Stimulated activated CD4-positive, alpha-beta T cell treated with anti-CD3 and anti-CD28 coated beads, Interleukin-12 subunit alpha, Interleukin-12 subunit beta, amount 100 ng/mL, for 24 hours (primary cell): ENCODE measurements at places on chromosomes 7 and 10.

DNA sequence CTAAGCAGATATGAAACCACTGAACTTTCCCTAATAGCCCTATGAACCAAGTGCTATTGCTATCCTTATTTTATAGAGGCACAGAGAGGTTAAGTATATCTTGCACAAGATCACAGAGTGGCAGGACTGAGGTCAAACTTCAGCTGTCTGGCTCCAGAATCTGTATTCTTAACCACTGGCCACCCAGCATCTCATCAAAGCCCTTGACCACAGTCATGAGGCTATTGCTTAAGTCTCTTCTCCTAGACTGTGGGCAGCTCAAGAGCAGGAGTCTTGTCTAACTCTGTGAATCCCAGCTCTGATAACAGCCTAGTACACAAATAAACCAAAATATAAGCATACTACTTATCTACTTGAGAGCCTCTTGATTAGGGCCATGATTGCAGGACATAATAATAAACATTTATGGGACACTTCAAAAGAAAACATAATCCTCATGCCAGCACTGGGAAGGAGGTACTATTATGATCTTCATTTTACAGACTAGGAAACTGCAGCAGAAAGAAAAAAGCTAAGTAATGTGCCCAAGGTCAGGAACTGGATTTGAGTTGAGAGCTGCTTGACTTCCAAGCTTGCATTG, 22.4 kb upstream of the SMC3 start:
- no peak for DNase-seq

DNA sequence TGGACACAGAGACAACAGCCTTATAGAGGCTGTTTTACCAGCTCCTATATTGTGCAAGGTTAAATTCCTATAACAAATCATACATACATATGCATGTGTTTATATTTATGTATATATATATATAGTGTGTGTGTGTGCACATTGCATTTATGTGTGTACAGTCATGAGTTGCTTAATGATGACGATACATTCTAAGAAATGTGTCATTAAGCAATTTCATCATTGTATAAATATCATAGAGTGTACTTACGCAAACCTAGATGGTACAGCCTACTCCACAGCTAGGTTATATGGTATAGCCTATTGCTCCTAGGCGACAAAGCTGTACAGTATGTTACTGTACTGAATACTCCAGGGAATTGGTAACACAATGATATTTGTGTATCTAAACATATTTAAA, 30.1 kb upstream of the TNKS2 start:
- no peak for DNase-seq

- no peak for DNase-seq
Measured at GRCh38 chr7:81447351-81447952, 322.4 kb downstream of the HGF start.

- no peak for DNase-seq
Measured at GRCh38 chr10:108862676-108863350, 1060.5 kb downstream of the XPNPEP1 start.

GRCh38 chr7:80907141-80907601, 11.7 kb downstream of the SEMA3C start:
- no peak for DNase-seq

- DNase-seq = no peak
Measured at GRCh38 chr7:45088821-45089340, at the start of gene NACAD. NACAD (minus strand) TSS chr7:45088969; CDS start chr7:45088894, 75 bp downstream.
